ENCODE measurements at places on chromosomes 2 and 18.
A peak's percentile ranks its signal among the peaks of the same experiment; 100 is the strongest.

DNA sequence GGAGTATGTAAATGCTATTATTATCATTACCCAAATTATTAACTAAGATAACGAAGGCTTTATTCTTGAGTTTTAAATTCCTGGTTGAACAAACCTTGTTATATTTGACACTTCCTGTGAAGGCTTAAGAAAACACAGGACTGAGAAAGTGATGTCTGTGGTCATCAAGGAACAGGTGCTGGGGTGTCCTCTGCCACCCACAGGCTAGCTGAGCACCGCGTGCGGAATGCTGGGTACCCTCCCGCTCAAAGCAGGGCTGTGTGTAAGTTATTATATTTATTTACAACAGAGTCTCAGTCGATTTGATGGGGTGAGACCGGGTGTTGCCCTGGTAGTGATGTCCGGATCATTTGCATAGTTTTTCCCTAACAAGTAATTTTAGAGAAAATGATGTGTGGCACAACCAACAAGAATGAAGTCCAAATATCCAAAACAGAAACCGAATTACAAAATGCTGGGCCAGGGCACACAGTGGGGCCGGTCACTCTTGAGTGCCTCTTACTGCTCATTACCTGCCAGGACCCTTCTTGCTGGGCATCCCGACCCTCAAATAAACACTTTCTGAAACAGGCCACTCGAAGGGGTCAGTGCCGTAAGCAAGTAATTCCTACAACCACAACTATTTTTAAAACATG is 49.2 kb downstream of the TMEM18 start:
- no peak for DNase-seq

DNA sequence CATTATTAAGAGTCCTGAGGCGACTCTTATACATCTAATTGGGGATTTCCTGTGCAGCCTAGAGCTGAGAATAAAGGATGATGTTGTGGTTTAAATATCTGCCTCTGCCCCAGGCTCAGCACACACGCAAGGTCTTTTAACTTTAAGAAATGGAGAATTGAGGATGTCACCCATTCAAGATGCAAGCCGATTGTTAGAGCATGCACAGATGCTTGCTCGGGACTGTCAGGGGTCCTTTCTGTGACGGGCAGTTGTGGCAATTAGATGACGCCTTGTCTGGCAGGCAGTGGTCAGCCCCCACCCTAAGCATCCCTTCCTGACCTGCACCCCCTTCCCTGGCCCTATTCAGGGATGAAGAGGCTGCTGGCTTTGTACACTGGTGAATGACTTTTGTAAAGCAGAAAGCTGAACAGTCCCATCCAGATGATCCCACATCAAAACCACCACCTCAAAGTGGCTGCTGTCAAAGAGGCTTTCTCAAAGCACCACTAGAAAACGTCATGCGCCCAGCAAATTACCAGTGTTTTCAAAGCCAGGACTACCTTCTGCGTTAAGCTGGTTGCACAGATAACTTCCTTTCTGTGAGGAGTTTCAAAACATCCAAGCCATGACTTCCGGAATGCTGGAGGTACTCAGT is 23.7 kb downstream of the FAM178B start:
- no peak for DNase-seq

DNA sequence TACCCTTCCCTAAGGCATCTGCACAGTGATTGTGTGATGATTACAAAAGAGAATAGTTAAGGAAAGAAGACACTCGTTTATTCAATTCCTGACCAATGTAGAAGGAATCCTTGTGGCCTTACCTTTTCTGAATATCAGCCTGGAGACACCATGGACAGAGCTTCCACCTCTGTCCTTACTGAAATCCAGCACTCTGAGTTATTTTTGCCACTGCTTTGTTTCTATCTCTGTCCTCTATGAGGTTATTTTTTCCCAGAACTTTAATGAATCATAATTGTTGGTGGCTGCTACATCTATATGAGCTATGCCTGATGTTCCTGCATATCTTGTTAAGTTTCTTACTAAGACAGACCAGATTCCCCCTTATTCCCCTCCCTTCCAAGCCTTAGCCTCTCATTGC is 275.1 kb downstream of the SETBP1 start:
- no peak for DNase-seq

GRCh38 chr2:38668092-38668491 is 2.2 kb downstream of the GALM start:
- DNase-seq = no peak

GRCh38 chr2:105919826-105920225 is 175.1 kb downstream of the NCK2 start:
- peak; percentile 16 for DNase-seq

DNA sequence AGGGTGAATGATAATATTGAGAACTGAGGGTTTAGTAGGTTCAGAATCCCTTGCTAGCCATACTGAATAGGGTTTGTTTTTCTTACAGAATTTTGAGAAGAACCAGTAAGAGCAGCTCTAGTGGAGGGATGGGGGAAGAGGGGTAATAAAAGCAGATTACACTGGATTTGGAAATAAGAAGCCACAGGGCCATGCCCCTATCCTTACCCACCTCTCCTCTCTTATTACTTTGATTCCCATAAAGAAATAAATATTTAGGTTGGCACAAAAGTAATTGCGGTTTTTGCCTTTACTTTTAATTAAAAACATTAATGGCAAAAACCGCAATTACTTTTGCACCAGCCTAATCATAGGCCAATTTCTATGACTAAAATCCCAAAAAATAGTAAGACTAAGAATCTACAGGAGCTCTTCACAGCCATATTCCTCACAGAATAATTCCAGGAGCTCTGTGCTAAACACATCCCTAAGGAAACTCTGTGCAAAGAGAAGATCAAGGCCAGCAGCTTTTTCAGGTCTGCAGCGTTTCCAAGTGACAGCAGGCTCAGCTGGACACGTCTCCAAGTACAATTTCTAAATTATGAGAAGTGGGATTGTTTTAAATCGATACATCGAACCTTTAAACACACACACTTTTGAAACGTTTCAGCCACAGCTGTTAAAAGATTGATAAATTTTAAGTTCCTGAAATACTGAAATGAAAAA is 58.4 kb upstream of the RTN4 start:
- DNase-seq = no peak

DNA sequence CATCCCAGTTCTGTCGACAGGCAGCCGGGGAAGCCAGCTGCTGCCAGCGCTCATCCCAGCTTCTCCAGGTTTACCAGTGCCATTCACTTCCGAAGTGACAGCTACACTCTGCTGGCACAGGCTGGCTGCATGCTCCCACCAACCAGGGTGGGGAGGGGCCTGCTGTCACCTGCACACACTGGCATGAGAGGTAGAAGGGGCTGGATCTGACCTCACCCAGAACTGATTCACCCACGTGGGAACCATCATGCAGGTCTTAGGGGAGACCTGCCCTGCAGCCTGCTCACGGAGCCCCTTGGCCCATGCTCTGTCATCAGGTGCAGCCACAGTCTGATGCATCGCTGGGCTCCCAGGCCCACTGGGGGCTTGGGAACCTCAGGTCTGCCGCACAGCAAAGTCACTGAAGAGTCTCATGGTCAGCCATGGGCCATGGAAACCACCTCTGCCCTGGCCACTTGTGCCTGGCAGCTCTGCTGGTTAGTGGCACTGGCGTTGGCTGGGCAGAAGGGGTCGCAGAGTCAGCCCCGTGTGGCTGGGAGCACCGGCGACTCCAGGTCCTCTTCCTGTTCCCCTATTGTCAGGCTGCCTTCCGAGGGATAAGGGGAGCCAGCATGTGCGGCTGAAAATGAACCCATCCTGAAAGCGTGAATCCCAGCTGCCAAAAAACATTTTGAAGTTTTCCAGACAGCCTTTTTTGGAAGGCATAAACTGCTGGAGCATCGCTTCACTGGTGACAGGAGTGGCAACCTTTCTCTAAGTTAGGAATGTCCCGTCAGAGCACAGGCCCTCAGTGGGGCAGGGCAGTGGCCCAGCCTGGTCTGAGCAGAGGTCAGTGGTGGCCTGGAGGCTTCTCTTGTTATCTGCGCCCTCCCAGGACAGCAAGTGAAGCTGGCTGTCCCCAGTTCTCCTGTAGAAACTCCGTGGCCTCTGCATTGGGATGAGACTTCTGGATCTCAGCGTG is 157.8 kb downstream of the SEPTIN10 start:
- no peak for DNase-seq

- peak; percentile 1 for DNase-seq
These were observed 3.8 kb downstream of the CXCR2 start for GRCh38 chr2:218129458-218130135.

- DNase-seq = no peak
These were observed 600 bp downstream of the KATNAL2 start for GRCh38 chr18:46917803-46918600.

- DNase-seq = no peak
These were observed 173.9 kb downstream of the ANAPC1 start for GRCh38 chr2:111710085-111710484.

GRCh38 chr2:65514555-65515195 is 82.3 kb upstream of the SPRED2 start:
- no peak for DNase-seq

- DNase-seq = no peak
These were observed 13.1 kb downstream of the CASP10 start for GRCh38 chr2:201196003-201196402.

- DNase-seq = no peak
These were observed 21.3 kb upstream of the KLF11 start for GRCh38 chr2:10022041-10022421.

GRCh38 chr2:123438251-123438650 is 586.8 kb upstream of the CNTNAP5 start:
- no peak for DNase-seq

DNA sequence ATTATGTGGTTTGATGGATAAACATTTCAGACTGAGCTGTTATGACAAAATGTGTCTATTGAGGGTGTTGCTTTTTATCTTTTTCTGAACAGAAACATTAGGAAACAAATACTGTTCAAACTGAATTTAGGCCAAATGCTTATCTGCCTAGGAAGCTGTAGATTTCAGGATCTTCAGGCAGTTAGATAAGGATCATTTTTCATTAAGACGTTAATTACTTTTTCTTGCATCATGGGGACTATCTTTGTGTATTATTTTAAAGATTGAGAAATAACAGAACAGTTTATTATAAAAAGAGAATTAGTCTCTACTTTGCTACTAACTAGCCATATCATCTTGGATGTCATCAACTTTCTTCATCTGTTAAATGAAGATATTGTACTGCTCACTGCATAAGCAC is 107.5 kb downstream of the TTC27 start:
- no peak for DNase-seq

GRCh38 chr2:39587168-39587567 is 78.5 kb upstream of the TMEM178A start:
- no peak for DNase-seq

DNA sequence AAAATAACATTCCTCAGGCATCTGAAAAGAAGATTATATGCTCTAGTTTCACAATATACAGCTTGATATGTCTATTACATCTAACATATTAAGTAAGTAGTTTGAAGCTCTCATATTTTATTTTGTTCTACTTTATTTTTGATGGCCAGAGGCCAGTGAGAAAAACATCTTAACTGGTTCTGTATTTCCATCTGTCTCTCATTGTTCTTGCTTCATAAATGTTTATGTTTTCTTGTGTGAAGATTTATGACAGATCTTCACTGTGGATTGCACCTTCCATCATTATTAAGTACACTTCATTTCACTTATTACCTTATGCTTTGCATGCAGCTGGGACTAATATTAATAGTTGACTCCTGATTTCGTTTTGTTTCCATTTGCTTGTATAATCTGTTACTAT is 511.2 kb downstream of the TSN start:
- no peak for DNase-seq

DNA sequence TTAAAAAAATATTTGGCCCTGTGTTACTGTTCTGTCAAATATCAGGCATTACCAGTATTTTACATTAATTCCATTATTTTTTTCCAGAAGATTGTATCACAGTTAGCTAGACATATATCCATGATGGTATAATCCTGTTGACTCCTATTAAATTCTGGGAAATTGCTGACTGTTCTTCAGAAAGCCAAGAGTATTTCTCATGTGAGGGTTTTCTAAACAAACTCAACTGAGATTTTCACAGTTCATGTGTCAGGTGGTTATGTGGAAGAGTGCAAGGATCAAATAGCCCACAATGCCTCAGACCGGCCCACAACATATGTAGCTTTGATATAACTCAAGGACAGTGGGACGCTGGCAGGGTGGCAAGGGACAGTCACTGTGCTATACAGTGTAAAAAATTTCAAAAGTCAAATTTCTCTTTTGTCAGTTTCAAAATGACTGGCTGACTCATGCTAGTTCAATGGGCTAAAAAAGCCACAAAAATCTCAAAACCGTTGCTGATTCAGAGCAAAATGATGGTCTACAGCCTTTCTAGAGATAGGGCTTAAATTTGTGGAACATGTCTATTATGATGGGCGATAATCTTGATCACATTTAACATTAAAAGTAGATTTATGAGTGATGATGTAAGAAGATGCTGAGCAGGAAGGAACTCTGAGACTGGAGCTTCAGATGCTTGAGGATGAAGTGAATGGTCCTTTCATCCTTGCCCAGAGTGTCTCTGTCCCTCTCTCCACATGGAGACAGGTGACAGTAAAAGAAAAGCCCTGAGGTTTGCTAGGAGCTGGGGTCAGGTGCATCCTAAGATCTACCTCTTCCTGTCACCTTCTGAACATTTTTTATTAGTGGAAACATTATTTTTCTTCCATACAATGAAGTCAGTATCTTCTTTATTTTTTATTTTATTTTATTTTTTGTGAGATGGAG is 175.8 kb upstream of the PIEZO2 start:
- DNase-seq = peak; percentile 79

DNA sequence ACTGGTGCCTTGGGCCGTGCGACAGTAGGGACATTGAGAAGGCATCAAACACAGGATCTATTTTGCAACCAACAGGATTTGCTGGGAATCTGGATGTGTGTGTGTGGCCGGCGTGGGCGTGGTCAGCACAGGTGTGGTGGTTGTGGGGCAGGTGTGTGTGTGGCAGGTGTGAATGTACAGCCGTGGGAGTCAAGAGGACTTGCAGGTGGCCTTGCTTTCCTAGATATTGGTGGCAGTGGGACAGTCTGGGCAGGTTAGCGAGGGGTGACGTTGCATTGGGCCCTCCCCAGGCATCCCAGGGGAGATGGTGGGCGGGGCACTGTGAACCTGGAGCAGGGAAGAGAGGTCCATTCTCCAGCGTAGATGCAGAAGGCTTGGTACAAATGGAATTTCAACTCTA is 3.2 kb upstream of the LIMS2 start:
- DNase-seq = no peak

GRCh38 chr2:40187054-40187453 is 264.8 kb downstream of the SLC8A1 start:
- no peak for DNase-seq

DNA sequence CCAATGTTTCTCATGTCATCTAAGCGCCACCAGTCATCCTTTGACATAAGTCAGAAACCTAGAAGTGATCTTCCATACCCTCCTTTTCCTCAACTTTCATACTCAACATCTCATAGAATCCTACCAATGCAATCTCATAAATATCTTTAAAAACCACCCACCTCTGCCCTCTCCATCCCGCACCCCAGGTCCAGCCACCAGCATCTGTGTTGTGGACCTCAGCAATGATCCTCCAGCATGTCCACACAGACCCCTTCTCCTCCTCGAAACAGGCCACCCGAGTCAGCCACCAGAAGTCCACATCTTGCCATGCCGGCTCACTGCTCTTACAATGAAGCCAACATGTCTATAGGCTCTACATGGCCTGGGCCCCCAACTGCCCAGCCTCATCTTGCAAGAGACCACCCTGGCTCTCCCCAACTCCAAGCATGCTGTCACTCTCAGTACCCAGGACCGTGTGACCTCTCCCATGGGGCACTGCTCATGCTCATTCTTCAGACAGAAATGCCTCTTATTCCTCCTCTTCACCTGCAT is 636.7 kb upstream of the ID2 start:
- no peak for DNase-seq
